Small intestine (tissue), 16 donors: ENCODE measurements at places on chromosomes 1 and 21.
A peak's percentile ranks its signal among the peaks of the same experiment; 100 is the strongest.

DNA sequence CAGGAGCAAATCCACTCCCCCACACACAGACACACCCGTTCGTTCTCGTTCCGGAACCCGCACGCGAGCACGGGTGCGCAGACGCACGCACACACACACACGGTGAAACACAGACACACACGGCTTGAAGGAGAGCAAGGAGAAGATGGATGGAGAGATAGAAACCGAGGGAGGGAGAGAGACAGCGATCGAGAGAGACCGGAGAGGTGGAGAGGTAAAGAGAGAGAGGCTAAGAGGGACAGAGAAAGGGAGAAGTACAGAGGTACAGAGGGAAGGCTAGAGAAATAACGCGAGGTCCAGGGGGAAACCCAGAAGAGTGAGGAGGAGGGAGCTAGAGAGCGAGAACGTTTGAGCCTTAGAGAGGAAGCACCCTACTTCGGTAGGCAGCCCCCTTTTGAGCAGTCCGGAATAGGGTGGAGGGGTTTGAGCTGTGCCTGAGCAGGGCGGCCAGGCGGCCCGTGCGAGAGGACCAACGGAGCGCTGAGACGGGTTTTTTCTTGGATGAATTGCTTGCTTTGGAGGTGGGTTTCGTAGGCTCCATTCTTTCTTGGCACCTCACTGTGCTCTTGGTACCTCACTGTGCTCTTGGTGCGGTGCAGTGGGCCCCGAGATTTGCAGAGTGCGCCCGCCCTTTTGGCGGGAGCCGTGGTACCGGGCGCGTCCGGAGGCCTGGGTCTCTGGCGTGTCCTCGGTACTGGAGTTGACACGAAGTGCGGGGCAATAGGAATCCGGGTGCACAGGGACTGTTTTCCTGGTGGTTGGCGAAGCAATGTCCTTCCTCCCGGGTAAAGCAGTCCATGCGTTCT is 88.4 kb upstream of the RHOU start:
- peak; percentile 46 for DNase-seq

- DNase-seq: no peak
Observed at GRCh38 chr21:33064623-33065390, 5.1 kb upstream of the OLIG1 start.

GRCh38 chr1:150267896-150268295 is 920 bp downstream of the APH1A start:
- DNase-seq: no peak

DNA sequence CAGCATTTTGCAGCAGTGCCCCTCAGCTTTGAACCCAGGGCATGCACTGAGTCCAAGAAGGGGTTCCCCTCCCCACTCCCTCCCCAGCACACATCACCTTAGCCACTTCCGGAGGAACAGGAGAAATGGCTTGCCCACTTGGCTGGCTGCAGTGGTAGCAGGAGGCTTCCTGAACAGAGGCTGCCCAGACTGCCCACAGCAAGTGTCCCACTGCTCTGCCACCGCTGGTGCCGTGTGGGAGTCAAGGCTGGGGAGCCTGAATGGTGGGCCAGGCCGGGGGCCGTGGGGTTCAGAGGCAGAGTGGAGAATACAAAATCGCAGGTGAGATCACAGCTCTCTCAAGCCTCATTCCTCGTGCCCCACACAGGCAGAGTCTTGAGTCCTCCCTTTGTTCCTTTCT is 34.5 kb downstream of the CD247 start:
- no peak for DNase-seq

- no peak for DNase-seq
Observed at GRCh38 chr1:24714859-24715520, 30.3 kb upstream of the CLIC4 start.

GRCh38 chr21:14754682-14755081 is 208.6 kb upstream of the SAMSN1 start:
- no peak for DNase-seq

GRCh38 chr21:45513003-45513717 is 29.1 kb downstream of the SLC19A1 start:
- no peak for DNase-seq

- DNase-seq: no peak
Observed at GRCh38 chr1:230210326-230210980, 143.4 kb downstream of the GALNT2 start.

GRCh38 chr1:23477359-23478144 is 6.4 kb downstream of the ASAP3 start:
- DNase-seq: no peak

DNA sequence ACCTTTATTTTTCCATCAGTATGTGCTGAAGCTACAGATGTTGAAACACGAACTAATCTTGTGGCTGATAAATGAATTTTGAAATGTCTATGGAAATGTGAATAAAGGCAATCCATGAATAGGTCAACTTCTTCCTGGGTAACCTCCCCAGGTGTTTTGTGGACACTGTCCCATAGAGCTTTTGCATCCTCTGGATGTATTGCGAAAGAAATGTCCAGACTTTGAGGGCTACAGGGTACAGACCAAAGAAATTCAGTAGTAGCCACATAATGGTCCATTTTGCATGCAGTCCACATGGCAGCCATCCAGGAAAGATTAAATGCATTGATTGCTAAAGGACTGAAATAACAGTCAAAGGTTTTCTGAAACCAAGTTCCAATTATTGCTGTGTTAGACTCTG is 21.5 kb upstream of the DARS2 start:
- DNase-seq: no peak

DNA sequence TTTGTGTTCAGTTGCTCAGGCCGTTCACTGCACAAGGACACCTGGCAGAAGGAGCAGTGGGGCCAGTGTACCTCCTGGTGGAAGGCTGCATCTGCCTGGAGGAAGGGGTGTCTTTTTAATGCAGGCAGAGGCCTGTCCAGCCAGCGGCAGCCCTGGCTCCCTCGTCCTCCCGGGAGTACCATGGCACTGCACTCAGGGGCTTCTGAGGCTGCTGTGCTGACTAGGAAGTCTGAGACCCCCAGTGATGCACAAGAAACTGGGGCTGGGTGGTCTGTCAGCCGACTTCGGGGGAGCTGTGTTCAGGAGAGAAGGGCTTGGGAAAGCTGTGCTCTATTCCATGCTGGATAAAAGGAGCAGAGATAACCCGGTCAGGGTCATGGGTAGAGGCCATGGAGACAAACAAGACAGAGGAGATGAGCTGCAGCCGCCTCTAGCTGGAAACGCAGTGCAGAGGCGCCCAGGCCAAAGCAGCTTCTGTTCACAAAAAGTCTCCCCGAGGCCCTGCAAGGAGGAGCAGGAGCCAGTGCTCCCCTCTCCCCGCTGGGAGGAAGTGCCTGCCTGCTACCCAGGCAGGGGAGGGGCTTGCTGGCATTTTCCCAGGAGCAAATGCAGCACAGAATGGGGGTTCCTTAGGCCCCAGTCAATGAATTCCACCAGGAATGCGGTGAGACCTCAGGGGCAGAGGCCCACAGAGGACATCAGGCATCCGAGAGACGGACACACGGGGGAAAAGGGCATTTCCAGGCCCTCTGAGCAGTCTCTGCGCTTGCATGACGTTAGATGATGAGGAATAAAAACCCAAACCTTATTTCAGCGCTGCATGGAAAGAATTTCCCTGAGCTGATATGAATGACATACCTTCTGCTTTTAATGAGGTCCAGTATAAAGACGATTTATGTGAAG is 17.2 kb upstream of the C2CD2 start:
- no peak for DNase-seq

GRCh38 chr1:55981010-55981650 is 598.2 kb downstream of the PLPP3 start:
- no peak for DNase-seq

- no peak for DNase-seq
Observed at GRCh38 chr1:182556279-182556678, 32.8 kb downstream of the RNASEL start.

GRCh38 chr1:6002714-6003501 is 10.7 kb upstream of the NPHP4 start:
- no peak for DNase-seq

DNA sequence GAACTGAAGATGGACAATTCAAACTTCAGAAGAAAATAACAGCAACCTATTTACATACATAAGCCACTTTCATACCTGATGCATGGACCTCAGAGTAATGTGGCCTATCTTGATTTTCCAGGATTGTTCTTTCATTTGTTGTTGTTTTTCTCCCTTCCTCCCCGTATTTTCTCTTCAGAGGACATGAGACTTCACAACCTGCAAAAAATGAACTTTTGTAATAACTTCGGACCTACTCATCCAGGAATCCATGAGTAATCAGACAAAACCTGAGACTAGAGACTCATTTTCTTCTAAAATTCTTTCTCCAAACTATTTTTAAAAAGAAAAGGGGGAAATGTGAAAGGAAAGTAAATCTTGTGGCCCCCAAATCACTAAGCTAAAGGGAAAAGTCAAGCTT is 17.6 kb upstream of the PLA2G5 start:
- DNase-seq: no peak

DNA sequence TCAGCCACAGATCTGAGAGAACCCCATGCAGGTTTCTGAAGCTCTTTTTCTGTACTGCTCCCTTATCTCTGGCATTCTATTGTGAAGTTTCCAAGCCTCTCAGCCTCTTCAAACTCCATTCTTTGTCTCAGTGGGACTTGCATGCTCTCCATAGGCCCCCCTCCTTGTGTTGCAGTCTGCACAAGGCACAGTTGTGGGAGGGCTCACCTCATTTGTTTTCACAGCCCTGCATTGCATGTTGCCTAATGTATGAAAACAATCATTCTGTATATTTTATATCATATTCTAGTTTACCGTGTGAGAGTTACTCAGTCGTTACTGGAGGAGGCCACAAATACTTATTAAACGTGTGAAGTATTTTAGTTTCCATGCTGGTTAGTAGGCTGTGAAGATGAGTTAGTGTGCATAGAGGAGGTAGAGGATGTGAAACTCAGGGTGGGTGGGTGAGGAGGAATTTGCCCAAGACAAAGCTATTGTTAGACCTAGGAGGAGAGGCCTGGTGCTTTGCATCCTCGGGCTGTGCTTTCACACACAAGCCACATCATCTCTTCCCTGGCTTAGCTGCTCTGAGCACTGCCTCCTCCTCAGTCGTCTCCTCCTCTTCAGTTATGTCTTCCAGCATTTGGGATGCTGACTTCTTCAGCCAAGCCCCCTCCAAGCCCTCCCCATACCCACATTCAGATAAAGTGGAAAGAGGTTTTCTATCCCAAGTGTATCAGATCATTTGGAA is 7.8 kb upstream of the CHI3L2 start:
- no peak for DNase-seq

DNA sequence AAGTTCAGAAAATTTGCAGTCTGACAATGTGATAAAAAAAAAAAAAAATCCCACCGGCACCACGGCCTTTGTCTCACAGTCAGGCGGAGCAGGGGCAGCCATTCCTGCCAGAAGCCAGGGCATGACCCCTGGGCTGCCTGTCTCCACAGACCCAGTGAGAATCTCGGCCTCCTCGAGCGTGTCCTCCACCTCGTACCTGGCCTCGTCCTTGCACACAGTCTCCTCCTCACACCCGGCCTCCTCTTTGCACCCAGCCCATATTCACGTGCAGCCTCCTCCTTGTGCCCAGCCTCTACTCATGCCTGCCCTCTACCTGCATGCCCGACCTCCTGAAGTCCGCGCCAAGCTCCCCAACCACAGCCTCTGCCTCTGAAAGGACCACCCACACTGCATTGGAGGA is 182.0 kb downstream of the AGBL4 start:
- no peak for DNase-seq

DNA sequence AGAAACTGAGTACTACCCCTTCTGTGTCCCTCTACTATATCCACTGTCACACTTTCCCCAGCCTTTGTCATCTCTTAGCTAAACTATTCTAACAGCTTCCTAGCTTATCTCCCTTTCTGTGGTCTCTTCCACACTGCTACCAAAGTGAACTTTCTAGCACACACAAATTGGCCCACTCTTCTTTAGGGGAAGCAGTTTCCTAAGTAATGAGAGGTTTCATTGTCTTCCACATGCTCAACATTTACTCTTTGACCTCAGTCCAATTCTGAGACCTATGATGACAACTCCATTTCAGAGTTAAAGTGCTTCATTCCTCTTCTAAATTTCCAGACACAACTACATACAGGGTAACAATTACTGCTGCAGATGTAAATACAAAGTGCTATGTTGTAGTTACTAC is 32.9 kb downstream of the SCYL3 start:
- peak; percentile 3 for DNase-seq

- no peak for DNase-seq
Observed at GRCh38 chr1:93180723-93181613, at the start of gene CCDC18. CCDC18 (plus strand) TSS chr1:93180724; CDS start chr1:93183362, 2,638 bp downstream.

DNA sequence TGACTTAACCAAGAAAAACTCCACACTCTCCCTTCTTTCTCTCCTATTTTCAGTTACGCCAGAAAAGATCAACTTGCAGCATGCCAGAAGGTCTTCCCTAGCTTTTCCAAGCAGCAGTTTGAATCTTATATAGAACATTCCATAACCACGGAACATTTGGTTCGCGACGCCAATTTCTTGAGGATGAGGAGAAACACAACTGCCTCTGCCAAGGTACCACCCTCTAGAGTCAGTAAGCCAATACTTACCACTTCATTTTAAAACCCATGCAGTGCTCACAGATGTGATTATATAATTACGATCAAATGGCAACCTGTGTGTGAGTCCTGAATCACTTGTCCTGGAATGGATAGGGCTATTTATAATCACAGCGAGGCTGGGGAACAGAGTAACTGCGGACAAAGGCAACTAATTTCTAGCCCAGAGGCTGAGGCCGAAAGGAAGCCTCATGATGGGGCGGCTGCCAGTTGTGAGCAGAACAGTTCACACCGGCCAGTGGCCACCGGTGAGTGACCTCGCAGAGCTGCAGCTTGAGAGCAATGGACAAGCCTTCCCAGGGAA is 43.2 kb upstream of the BACE2 start:
- no peak for DNase-seq

GRCh38 chr1:236689713-236690569 is 3.6 kb downstream of the ACTN2 start:
- DNase-seq: no peak

DNA sequence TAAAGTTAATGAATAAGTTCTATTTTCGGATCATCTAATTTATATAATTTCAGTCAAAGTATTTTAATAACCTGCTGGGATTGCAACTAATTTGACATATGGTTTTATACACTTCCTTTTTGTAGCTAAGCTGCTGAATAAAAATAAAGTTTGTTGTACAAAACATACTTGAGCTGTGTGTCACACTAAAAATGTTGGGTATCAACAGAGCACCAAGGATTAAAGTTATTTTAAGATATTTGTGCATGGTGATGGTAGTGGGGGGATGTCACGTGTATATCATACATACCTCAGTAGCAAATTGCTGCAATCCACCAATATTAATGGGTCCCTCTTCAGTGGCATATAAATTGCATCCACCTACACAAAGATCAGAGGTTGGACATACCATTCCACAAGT is 199.6 kb downstream of the DPYD start:
- DNase-seq: no peak

DNA sequence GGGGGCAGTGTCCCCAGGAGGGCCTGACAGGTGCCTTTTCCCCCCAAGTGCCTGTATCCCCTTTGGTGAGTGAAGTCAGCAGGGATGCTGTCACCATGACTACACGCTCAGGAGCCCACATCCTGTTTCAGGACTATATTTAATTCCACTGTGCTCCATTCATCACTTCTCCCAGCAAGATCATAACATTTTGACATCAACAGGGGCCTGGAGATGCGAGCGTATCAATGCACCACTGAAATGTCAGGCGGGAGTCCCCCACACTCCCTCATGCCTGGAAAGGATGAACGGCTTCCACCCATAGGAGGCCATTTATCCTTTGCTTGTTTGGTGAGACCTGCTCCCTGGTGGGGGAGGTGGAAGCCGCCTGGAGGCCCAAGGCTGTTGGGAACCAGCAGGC is 119.1 kb downstream of the PTPRU start:
- no peak for DNase-seq
